ENCODE measurements at places on chromosomes 3 and 15.

DNA sequence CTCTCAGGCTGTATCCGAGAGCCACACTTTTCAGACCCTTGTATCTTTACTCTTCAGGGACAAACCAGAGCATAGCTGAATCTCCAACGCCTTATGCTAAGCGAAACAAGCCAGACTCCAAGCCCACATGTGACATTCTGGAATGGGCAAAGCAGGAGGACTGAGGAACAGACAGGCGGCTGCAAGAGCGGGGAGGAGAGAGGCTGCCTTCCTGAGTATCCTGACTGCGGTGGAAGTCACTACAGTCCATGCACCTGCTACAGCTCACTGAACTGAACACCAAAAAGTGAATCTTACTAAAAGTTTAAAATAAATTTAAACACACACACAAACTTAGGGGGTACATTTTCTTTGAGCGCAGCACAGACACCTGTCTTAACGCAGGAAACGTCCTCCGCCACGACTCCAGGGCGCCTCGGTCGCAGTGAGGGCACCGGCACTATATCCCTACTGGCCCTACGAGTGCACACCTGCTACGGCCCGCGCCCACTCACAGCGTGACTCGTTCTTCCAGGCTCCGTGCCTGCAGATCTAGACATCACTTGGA, 1.4 kb downstream of the CYFIP1 start:
- no peak for DNase-seq

GRCh38 chr15:59223736-59224135, 17.1 kb downstream of the LDHAL6B start:
- no peak for DNase-seq

DNA sequence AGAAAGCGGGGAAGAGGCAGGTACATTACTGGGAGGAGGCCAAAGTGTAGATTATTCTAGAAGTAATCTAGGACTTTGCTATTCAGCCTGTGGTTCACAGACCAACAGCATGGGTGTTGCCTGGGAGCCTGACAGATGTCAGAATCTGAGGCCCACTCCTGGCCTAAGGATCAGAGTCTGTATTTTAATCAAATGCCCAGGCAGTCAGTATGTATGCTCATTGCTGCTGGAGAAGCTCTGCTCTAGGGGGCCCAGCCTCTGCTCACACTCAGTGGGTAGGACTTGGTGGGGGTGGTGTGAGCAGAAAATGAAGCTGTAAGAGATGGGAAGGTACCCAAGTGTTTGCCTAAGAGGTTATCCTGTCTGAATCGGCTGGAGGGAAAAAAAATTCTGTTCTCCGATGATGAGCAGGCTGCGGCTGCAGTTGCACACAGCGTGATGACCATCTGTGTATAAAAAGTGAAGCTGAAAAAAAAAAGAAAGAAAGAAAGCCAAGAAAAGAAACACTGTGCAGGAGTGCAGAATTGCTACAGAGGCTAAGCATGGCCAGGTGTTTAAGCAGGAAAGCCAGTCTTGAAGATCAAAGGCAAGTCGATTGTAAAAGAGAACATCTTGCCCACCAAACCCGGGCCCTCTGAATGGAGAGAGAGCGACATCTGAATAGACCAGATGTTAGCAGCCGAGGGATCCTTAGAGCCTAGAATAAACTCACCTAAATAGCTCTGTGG, 65.2 kb downstream of the EIF4E3 start:
- DNase-seq: no peak

- no peak for DNase-seq
Measured at GRCh38 chr15:74431645-74432044, 2.1 kb downstream of the SEMA7A start.

- DNase-seq: no peak
Measured at GRCh38 chr3:177421481-177421785, 224.2 kb upstream of the TBL1XR1 start.

- no peak for DNase-seq
Measured at GRCh38 chr3:118984699-118985098, 49.9 kb downstream of the IGSF11 start.

DNA sequence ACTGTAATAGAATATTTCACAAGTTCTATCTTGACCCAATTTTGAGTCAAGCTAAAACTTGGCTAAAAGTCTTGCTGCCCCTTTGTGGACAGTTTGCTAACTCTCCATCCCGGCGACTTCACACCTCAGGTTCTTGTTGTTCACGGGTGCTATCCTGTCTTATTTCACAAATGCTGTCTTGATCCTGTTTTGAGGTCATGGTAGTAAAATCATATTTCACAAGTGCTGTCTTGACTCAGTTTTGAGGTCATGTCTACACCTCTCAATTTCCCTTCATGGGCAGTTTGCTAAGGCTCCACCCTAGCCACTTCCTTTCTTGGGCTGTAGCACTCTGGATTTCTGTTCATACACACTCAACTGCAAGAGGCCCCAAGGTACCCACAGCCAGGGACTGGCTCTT, 45.0 kb upstream of the GK5 start:
- DNase-seq: peak; percentile 14

DNA sequence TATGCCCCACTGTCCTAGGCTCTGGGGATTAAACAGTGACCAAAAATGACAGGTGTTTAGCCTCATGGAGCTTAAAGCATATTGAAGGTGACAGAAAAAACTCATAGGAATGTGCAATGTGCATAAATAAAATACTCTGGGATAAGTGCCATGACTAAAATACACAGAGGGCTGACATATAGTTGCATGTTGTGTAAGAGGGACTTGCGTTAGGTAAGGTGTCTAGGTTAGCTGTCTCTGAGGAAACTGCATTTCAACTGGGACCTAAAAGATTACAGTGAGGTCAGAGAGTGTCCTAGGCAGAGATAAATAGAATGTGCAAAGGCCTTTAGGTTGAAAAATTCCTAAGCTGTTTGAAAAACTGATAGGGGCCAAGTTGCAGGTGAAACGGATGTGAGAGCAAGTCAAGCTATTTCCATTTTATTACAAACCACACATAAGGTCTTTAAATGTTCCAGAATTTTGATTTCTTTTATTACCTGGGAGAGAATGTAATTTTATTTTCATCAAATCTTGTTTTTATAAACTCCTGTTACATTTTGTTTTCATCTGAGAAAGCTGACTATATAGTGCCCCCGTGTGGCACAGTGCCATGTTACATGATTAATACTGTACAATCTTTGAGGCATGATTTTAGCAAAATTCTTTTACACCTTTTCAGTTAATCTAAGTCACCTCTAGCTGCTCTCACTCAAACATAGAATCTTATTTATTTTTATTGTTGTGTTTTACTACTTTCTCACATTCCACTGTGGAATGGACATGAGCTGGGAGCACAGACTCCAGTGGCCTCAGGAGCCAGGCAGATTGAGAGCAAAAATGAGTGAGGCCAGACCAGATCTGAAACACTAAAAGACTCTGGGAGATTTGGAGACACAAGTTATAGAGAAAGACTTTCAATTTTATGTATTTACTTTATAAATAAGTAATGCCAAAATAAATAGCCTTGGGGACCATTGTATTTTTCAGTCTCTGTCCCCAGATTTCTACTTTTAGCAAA, 259.6 kb upstream of the ZNF717 start:
- no peak for DNase-seq

DNA sequence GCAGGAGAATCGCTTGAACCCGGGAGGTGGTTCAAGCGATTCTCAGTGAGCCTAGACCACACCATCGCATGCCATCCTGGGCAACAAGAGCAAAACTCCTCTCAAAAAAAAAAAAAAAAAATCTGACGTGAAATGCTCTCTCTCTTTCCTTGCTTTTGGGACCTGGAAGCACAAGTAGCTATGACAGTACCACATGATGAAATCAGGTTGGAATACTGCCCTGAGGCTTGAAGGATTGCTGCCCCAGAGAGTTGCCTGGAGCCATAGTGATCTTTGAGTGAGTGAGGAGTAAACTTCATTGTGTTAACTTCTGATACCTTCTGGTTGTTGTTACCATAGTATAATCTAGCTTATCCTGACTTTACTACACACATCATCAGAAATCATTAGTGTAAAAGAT, 23.3 kb downstream of the AKAP13 start:
- no peak for DNase-seq

- no peak for DNase-seq
Measured at GRCh38 chr15:77702211-77702957, 69.7 kb upstream of the LINGO1 start.

- DNase-seq: no peak
Measured at GRCh38 chr3:46922871-46923558, 45.5 kb downstream of the PTH1R start.

DNA sequence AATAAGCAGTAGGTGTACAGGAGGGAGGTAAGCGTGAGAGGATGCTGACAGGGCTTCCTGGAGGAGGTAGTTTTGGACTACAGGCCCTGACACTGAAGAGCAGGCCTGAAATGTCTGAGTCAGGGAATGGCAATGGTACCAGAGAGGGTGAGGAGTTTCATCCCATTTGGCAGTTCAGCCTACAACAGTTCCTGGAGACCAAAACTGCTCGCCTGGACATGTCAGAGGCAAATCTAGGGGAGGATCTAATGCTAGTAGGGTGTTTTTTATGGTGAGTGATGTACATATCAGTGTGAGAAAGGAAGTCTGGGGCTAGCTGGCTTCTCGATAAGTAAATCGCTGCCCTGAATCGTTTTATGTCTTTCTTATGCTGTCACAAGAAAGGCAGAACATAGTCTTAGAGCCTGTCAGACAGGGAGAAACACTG, 13.8 kb upstream of the TNFSF10 start:
- DNase-seq: no peak

- no peak for DNase-seq
Measured at GRCh38 chr3:138184994-138185393, 2.1 kb upstream of the ARMC8 start.

DNA sequence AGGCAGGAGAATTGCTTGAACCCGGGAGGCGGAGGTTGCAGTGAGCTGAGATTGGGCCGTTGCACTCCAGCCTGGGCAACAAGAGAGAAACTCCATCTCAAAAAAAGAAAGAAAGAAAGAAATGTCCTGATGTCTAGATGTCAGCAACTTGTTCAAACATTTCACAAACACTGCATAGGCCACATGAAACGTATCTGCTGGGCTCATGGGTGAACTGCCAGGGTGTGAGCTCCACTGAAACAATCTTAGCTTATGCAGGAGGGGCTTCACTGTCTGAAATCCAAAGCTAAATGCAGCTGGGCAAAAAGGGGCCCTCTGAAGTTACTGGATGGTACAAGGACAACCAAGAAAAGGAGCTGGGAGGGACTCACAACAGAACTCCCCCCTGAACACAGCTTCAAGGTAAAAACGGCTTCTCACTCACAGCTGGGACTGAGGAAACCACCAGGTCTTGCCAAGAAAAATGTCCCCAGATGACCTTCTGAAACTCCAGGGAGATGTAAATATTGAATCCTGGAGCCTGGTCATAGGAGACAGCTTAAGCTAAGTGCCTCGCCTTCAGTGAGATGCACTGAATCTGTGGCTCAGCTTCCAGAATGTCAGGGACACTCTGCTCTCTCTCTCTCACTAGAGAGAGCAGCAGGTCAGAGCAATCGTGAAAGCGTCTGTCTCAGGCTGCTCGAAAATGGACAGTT, 31.9 kb downstream of the SEC61A1 start:
- no peak for DNase-seq

GRCh38 chr3:8460050-8460708, 41.4 kb upstream of the LMCD1 start:
- no peak for DNase-seq

- DNase-seq: no peak
Measured at GRCh38 chr3:4722103-4722502, 229.0 kb downstream of the ITPR1 start.

- DNase-seq: peak; percentile 5
Measured at GRCh38 chr3:138188013-138188730, 1.1 kb downstream of the ARMC8 start.

- DNase-seq: peak; percentile 45
Measured at GRCh38 chr15:55267401-55268175, 22.0 kb downstream of the RAB27A start.

- DNase-seq: no peak
Measured at GRCh38 chr3:8938021-8938420, 25.3 kb downstream of the RAD18 start.

- DNase-seq: no peak
Measured at GRCh38 chr3:58492494-58492905, 604 bp downstream of the KCTD6 start.

DNA sequence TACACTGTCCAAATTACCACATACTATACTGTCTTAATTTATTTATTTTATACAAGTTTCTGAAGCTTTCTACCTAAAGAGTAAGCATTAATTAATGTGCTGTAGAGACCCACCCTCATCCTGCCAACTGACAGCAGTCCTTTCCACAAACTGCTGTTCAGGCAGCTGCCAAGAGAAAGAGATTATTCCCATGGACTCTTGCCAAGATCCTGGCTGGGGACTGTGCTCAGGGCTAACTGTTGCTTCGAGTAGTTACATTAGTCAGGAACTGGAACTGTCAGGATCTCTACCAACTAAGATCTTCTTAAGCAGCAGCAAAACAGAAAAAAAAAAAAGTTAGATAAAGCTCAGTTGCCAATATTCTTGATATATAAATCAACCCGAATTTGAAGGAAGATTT, 398.8 kb downstream of the MECOM start:
- DNase-seq: no peak

- no peak for DNase-seq
Measured at GRCh38 chr15:95449230-95449628, 881.3 kb upstream of the NR2F2 start.

DNA sequence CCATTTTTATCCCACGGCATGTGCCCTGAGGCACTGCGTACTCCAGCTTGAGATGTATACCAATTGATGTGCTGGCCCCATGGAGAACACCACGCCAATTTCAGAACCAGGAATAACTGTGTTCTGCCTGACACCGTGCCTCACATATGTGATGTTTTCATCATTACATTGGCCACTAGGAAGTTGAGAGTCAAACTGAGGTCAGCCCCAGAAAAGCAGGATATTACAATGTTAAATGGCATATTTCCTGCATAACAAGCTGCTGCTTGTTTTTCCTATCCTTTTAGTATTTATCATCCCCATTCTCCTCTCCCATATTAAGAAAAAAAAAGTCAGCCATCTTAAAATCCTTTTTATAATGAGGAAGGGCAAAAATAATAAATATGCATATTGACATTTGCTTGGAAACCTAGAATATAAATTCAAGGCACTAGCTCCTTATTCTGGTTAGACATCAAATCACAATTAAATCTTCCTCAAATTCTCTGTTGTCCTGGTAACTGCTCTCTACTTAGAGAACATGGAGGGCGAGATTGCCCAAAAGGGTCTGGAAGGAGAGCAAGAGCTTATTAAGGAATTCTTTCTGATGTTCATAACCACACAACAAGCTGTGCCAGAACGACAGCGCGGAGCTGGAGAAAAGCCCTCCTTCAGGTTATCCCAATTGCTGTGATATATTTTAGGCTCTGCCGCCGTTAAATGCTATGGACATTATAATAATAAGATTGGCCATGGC, 112.6 kb downstream of the UACA start:
- DNase-seq: no peak

- no peak for DNase-seq
Measured at GRCh38 chr15:70627322-70627721, 136.0 kb downstream of the UACA start.

GRCh38 chr15:65101411-65101890, 13.5 kb downstream of the UBAP1L start:
- no peak for DNase-seq

- no peak for DNase-seq
Measured at GRCh38 chr3:130659911-130660310, 86.7 kb downstream of the PIK3R4 start.

DNA sequence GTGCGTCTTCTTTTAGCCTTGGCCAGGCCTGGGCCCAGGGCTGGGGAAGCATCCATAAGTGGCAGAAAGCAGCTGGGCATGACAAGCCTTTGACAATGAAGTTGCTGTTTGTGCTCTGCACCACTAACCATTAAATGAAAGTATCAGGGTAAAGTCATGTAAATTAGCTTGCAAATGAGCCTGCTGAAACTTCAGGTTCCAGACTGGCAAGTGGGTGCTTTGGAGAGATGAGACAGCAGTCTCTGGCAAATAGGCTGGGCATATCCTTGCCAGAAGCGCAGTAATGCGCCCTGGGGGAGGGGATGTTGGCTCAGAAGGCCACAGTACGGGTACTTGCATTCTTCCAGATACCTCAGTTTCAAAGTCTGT, 40.7 kb downstream of the RAB6B start:
- DNase-seq: no peak
